ENCODE measurements at places on chromosomes 5 and 9.

- no peak for DNase-seq
These were observed 479.4 kb downstream of the DMAC1 start for GRCh38 chr9:7320139-7320538.

- no peak for DNase-seq
These were observed 80.6 kb upstream of the ZBTB43 start for GRCh38 chr9:126724226-126724625.

DNA sequence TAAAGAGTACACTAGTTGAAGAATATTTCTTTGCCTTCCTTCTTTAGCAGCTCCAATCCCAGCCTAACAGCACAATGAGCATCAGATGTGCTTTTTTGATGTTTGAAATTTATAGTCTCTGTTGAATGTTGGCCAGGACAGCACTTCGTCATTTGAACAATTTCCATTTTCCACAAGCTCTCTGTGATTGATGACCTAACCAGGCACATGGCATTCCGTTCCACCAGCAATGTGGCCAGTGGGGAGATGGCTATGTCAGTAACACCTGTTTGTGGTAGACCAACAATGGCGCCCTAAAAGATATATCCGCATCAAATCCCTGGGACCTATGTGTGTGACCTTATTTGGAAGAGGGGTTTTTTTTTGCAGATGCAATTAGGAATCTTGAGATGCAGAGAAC lies 66.8 kb downstream of the PALM2AKAP2 start:
- DNase-seq: no peak

DNA sequence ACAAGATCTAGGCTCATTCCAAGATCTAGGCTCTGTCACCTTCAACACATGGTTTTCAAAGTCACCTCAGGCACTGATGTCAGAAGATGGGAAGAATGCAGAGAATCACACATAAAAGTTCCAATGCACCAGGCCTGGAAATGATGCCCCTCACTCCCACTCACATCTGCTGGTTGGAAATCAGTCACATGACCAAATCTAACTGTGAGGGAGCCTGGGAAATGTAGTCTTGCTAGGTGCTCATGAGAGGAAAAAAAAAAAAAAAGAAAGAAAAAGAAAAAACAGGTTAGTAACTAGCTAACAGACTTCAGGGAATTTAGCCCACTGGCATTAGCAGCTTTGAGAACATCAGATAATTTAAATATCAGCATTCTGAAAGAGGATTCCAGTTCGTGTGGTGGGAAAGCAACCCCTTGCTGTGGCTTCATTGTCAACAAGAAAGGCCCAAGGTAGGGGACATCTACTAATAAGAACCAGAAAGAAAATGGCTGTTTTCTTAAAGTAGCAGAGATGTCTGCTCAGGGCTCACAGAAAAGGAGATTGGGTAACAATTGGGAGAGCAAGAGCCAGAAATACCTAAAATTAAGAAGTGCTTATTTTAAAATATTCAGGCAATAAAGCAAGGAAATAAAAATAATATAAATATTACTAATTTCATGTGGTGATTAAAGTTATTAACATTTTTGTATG lies 614.3 kb downstream of the ACTL7B start:
- no peak for DNase-seq

- DNase-seq: no peak
These were observed 2.2 kb upstream of the JAK2 start for GRCh38 chr9:4982721-4983482.

DNA sequence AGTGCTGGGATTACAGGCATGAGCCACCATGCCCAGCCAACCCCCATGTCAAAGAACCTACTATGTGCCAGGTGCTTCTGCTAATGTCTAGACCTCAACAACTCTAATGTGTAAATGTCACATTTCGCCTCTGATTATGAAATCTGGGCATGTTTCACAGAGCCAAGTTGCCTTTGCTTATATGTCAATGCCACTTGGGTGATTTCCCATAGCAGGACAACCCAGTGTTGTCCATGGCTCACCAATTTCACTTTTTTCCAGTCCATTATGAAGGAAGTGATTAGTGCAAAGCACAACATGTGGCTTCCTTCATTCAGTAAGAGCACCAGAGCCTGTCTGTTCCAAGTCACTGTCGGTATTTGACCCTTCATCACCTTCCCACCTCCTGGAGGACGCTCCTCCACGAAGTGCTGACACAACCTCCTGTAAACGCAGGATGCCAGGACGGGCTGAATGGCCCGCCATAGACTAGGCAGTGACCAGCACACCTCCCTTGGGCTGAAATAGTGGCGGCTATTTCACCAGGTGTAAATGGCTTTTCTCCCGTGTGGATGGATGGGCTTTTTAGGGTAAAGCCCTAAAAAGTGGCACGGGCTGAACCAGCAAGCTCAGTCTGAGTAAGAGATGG lies 962 bp upstream of the PKN3 start:
- DNase-seq: no peak
